ENCODE measurements at places on chromosomes 11 and 22.

DNA sequence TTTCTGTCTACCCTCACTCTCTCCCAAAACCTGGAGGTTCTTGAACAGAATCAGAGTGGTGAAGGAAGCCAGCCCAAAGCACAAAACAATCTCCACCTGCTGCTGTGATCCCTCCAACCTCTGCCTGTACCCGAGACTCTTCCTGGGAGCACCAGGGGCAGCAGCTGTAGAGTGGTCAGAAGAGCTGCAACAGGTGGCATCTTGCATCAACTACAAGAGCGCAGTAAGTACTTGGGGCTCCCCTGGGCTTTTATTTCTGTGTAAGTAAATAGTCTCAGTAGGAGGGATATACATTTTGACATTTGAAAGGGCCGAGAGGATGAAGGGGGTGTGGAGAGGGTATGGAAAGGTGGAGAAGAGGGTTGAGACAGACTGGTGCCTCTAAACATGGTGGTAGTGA, 8.3 kb upstream of the UBQLNL start:
- no peak for DNase-seq

GRCh38 chr11:507727-508515, 879 bp upstream of the RNH1 start:
- peak; percentile 55 for DNase-seq

GRCh38 chr11:91585035-91585801, 639.4 kb upstream of the FAT3 start:
- DNase-seq: no peak

- DNase-seq: peak; percentile 82
Measured at GRCh38 chr22:36017651-36018091, 11.0 kb downstream of the RBFOX2 start.

DNA sequence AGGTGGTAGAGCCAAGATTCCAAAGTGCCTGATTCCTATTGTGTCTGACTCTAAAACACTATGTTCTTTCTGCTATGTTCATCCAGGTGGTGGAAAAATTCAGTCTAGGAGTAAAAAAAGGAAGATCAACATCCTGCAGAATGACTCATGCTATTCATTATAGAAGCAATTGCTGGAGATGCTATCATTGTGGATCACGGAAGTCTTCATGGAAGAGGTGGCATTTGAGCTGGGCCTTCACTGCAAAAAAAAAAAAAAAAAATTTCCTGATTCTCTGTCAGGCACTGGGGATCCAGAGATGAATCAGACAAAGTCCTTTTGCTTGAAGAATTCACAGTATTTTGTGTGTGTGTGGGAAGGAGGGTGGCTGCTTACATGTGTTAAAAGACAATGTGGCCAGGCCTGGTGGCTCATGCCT, 1.4 kb upstream of the UVRAG start:
- DNase-seq: no peak

- DNase-seq: peak; percentile 56
Measured at GRCh38 chr22:46030231-46030880, 53.4 kb upstream of the WNT7B start.
